ENCODE measurements at places on chromosomes 7 and 10. TPM values are rescaled to one million over a fixed set of nuclear protein-coding genes. Genes with fewer than 3 reads are reported as not detected.

GRCh38 chr10:16942381-16943078 lies 125.3 kb upstream of the RSU1 start:
- DNase-seq, result no peak

The TSPAN33 gene
- 12.6 TPM for total RNA-seq

The ACBD5 gene
- total RNA-seq, result 28.6 TPM

The STX1A gene
- 18.6 TPM for total RNA-seq

The AMPH gene
- total RNA-seq, result 13.4 TPM

DNA sequence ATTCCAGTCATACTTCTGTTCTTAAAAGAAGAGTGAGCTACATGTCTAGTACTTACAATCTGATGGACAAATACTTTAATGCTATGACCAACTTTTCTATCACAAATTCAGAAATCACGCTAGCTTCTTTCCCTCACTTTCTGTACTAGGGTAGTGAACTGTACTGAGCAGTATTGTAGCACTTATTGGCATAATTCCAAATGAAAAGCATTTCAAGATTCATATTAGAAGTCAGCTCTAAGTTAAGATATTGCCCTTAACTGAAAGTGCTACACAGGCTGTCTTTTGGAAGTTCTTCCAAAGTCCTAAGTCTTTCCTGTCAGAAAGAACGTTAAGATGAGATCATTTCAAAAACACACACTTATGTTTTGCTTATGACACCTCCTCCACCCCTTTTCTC lies 13.4 kb downstream of the P4HA1 start:
- no peak for DNase-seq

GRCh38 chr10:69409176-69409495 lies 7.6 kb downstream of the TACR2 start:
- DNase-seq, result no peak

DNA sequence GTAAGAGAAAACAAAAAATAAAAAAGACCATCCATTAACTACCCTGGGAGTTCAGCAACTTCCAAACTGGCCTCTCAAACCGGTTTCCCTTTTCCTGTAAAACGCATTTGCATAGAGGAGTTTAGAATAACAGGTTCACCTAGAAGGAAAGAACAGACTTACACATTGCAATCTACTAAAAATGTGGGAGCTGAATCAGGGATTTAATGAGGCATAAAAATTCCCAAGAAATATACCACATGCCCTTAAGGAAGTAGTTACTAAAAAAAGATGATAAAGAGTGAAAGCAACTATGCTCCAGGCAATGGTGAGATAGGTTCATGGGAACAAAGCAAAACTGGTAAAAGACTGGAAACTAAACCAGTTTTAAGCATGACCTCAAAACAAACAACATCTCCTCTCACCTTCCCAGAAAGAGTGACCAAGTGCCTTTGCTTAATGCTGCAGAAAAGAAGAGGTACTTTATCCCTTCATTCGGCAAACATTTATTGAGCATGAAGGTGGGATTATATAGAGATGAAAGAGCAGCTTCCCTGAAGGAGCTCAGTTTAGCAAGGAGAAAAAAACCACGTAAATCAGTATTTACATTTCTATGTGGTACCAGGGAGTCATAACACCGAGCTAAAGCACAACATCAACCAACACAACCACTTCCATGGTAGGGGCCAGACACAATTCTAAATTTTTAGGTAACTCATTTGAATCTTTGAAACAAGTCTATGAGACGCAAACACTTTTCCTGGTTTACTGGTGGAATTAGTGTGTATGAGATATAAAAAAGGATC lies 152.8 kb downstream of the SGMS1 start:
- peak; percentile 38 for DNase-seq

DNA sequence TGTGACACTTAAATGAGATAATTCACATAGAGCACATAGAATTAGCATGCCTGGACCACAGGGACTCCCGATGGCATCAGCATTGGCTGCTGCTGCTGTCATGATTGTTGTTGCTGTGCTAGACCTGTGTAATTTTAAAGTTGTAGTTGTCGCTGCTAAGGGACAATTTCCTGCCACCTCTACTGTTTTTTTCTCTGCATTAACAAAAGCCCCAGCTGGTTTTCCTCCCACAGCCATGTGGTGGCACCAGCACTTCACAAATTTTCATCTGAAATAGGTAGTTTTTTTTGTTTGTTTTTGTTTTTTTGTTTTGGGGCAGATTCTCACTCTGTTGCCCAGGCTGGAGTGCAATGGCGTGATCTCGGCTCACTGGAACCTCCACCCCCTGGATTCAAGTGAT lies 25.4 kb upstream of the PRXL2A start:
- DNase-seq, result peak; percentile 41

The GCK gene
- not detected for total RNA-seq

GRCh38 chr7:50814166-50814565 lies 31.5 kb upstream of the GRB10 start:
- DNase-seq, result no peak

DNA sequence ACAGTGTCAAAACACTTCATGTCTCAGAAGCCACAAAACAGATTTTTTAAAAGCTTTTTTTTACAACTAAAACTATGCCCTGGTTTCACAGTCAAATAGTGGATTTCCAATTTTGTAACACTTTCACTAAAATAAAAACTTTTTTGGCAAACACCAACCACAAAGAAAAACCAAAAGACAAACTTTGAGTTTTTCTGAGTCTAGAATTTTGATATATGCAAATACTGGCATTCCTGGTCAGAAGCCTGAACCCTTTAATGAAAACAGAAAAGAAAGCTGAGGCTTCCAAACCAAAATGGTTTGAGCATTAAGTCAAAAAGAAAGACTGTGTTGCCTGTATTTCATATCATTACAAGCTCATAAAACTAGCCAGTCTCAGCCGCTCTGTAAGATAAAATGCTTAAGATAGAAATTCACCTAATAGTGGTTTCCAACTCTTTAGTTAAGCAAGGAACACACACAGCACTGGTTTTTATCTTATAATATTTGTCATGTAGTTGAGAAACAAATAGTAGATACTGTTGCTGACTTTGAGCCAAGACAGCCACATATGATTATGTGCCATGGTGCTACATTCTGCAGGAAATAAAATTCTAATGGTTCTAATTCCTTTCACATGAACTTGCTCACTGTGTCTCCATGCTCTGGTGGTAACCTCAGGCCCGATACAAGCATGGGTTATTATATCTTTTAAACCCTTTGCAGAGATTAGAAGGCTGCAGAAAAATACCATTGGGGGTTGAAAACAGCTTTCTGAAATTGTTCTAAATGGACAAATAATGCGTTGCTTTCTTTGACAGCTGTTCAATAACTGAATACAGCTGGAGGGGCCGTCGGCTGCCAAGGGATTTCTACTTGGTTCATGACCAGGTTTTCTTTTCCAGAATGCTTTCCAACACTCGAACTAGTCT lies 49.4 kb downstream of the FAM171A1 start:
- no peak for DNase-seq

GRCh38 chr10:132693676-132694075 lies 92.3 kb downstream of the NKX6-2 start:
- DNase-seq, result no peak

GRCh38 chr10:130191380-130191779 lies 55.2 kb downstream of the GLRX3 start:
- no peak for DNase-seq

DNA sequence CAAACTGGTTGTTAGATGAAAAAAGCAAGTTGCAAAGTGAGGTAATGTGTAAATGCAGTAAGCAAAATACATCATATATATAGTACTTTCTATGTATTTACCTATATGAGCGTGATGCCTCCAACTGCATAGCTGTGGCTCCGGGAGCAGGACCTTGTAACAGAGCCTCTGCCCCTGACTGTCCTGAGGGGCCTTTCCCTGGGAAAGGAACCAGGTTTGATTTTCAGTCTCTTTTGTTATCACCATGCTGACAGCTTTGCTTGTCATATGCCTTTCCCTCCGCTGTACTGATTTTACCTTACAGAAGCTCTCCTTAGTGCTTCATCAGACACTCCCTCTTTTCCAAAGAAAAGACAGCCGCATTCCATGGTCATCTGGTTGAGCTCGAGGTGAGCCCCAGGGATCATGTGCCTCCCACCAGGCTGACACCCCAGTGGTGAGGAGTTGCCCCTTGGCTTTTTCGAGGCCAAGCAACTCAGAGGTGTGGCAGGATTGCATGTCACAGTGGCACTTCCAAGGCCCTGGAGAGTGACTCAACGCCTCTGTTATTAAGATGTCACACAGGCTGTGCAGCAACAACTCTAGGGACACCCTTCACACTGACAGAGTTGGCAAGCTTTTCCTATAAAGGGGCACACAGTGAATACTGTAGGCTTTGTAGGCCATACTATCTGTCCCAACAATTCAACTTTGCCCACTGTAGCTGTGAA lies 78.9 kb downstream of the ALOX5 start:
- no peak for DNase-seq

GRCh38 chr7:143202161-143202560 lies 18.9 kb downstream of the TAS2R39 start:
- DNase-seq, result no peak

DNA sequence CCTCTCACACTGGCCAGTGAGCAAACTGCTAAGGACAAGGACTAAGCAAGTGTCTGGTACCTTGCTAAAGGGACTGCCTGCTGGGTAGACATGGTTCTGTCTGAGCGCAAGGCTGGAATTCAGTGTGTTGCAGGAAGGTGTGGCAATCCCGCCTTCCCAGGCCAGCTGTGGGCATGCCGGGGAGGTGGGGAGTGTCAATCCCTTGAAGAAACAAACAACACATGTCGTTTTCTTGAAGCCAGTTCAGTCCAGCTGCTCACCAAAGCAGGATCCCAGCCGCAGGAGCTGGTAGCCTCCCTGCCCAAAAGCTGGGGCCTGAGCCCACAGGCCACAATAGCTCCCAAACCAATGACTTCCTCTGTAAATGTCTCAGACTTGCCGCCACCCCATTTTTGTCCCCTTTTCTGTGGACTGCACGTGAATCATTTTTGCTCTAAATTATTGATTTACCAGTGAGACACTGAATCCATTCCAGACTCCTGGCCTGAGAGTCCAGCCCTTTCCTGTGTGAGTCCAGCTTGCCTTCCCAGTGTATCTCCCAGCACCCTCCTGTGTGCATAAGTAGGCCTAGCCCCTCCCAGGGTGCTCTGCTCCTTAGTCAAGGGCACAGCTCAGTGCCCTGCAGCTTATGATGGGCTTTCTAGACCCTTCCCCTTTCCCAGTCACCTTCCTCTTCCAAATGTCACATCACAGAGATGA lies 166.8 kb downstream of the RGS10 start:
- DNase-seq, result no peak
